ENCODE measurements at places on chromosomes 13 and 19.

DNA sequence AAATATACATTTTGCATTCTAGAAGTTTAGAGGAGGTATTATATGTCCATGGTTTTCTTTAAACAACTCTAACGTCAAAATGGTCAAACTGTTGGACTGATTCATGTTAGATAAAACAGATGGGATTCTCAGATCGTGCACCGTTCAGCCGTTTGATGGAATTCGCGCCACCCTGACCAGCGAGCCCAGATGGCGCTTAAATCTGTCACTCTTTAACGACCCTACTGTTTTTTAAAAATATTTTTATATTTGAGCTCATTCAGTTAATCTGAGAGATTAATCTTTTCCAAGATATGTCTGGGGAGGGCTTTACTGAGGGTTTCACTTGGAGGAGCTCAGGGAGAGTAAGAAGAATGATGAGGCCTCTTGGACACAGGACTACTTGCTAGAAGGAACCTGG, 164.4 kb downstream of the TM9SF2 start:
- DNase-seq: no peak

DNA sequence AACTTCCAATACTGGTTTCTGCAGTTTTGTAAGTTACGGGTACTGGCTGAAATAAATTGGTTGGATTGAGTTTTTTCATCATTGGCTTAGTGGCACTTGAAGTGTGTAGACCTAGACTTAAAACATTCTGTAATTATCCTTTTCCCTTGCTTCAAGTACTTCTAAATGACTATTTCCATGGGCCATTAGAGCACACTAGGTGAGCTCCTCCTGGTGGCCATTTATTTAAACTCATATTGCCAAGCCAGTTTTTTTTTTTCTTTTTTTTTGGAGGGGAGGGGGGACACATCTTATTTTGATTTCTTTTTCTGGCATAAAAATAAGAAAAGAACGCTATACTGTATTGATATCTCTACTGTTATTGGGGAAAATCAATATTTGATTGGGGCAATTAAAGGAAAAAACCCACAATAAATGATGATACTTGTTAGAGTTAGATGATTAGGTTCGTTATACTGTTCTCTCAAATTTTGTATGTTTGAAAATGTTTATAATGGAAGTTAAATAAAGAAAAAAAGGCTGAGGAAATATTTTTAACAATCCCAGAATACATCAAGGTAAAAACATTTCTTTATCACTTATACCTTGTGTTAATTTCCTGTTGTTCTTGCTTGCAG, 82.9 kb downstream of the PDS5B start:
- DNase-seq: peak; percentile 76

DNA sequence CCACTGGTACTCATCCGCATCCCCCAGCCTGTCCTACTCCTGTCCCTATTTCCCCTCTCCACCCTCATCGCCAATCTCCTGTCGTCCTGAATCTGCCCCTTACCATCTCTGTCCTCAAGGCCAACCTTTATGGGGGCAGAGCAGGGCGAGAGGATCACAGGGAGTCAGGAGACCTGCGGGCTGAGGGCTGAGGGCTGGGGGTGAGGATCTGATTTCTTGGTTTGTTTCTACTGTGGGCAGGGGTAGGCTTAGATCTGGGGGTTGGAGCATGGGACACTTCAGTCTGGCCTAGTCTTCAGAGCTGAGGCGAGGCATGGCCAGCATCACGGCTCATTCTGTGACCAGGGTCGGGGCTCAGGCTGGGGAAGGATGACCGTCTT, 16.5 kb upstream of the ERCC1 start:
- no peak for DNase-seq

GRCh38 chr13:74153316-74153715, 19.1 kb upstream of the KLF12 start:
- no peak for DNase-seq

DNA sequence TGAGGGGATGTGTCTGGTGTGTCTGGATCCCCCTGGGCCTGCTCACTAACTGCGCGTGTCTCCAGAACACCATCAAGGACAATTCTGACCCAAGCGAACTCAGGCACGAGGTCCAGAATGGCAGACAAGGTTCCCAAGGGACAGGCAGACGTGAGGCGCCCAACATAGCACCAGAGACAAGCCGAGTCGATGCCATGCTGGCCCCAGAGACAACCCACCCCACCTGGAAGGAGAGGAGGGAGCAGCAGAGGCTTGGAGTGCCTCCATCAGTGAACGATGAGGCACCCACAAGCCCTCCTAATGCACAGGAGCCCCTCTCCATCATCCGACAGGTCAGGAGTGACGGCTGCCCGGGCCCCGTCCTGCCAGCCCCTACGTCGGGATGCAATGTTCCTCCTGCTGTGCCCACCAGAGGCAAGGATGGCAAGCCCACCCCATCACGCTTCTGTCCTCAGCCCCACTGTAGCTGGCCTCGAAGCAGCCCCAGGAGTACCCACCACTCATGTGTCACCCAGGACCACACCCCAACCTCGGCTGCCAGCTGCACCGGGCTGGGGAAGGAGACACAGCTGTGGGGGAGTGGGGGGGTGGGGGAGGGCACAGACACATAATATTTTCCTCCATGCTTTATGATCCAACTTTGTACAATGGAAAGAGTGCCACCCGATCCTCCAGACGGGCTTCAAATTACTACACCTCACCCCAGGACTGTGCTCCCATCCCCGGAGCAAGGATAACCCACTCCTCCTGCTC, 11.8 kb downstream of the AP3D1 start:
- no peak for DNase-seq

GRCh38 chr13:28575200-28575599, 80.3 kb upstream of the FLT1 start:
- DNase-seq: no peak

- DNase-seq: no peak
Measured at GRCh38 chr13:76213423-76213904, 577.3 kb downstream of the LMO7 start.

DNA sequence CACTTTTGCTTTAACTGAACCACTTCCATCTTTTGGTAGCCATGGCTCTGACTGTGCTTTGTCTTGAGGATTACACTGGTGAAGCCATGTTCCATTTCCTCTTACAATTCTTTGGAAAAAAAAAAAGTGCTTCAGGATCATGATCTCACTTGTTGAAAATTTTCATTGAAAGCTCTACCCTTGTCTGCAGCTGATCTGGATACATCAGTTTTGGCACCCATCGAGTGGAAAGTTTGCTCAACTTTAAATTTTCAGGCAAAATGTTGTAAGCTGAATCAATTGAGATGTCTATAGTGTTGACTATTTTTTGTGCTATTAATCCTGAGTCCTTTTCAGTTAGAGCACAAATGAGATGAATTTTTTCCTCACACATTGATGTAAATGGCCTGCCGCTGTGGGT, 48.3 kb upstream of the RFXAP start:
- DNase-seq: no peak

GRCh38 chr13:98913741-98914140, 64.1 kb downstream of the DOCK9 start:
- DNase-seq: no peak

- peak; percentile 39 for DNase-seq
Measured at GRCh38 chr19:29121684-29122083, 91.3 kb downstream of the UQCRFS1 start.

- DNase-seq: no peak
Measured at GRCh38 chr13:77415253-77416071, 88.6 kb upstream of the MYCBP2 start.

- DNase-seq: peak; percentile 49
Measured at GRCh38 chr19:35845215-35846037, 6.9 kb downstream of the NPHS1 start.

GRCh38 chr19:56969759-56970178, 129.2 kb upstream of the PEG3 start:
- DNase-seq: no peak

- no peak for DNase-seq
Measured at GRCh38 chr13:59534806-59535205, 628.9 kb downstream of the DIAPH3 start.

DNA sequence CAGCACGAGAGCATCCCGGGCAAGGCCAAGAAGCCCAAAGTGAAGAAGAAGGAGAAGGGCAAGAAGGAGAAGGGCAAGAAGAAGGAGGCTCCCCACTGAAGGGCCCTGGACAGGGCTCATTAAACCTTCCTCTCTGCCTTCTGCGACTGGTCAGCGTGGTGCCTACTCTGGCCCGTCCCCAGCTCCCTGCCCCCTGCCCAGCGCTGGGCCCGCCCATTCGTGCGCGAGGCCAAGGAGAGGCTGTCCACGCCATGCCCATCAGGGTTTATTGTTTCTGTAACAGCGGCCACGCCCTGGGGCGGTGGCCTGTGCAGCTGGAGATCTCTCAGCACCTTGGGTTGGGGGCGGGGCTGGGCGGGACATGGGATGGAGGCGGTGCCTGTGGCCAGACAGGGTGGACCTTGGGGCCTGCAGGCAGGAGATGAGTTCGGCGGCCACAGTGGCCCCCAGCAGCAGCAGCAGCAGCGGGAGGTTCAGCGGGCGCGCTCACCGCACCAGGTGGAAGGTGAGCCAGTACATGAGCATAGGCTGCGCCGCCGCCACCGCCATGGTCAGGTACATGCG, 897 bp downstream of the C19orf33 start:
- DNase-seq: peak; percentile 96

- no peak for DNase-seq
Measured at GRCh38 chr19:16334411-16334810, 9.8 kb downstream of the KLF2 start.

GRCh38 chr13:67515895-67516294, 285.8 kb upstream of the PCDH9 start:
- no peak for DNase-seq

DNA sequence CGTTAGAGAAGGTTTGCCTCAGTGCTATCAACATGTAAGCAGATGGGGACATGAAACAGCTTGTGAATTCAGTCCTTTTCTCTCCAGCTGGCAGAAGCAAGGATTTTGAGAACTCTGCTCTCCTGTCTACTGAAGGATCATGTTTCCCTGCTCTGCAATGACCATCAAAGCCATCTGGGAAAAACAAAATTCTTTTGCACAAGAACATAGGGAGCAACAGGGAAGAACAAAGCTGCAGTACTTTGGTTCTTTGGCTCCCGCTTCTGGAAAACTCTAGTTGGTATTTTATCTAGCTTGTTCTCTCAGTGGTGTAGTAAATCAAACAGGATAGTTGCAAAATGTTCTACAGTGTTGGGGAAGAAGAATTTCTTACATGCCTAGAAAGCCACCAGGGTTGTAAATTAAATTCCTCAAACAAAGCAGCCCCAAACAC, 270.4 kb downstream of the ENOX1 start:
- DNase-seq: no peak

GRCh38 chr13:53142306-53142705, 113.7 kb downstream of the OLFM4 start:
- no peak for DNase-seq

DNA sequence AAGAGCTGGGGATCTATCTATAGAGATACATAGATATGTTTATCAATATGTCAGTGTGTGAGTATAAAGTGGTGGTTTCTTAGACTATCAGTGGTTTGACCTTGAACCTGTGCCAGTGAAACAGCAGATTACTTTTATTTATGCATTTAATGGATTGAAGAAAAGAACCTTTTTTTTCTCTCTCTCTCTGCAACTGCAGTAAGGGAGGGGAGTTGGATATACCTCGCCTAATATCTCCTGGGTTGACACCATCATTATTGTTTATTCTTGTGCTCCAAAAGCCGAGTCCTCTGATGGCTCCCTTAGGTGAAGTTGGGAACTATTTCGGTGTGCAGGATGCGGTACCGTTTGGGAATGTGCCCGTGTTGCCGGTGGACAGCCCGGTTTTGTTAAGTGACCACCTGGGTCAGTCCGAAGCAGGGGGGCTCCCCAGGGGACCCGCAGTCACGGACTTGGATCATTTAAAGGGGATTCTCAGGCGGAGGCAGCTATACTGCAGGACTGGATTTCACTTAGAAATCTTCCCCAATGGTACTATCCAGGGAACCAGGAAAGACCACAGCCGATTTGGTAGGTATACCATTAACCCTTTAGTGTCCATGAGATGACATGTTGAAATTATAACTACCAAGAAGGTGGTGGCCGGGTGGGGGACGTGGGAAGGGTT, 880 bp downstream of the FGF9 start:
- DNase-seq: peak; percentile 18

DNA sequence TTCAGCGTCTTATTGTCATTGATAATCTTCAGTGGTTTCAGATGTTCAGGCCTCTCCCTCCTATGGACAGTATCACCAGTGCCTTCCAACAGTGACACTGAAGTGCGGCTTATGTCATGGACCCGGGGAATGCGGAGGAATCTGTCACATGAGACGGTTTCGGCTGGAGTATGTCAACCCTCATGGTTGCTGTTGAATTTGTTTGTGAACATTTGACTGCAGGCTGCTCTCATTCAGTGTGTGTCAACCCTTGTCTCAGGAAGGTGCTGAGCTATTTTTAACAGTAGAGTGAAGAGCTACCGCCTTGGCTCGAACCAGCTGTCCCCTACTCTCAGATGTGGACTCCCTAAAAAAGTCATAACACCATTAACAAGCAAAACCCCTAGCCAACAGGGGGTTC, 138.8 kb upstream of the RNF113B start:
- DNase-seq: no peak

DNA sequence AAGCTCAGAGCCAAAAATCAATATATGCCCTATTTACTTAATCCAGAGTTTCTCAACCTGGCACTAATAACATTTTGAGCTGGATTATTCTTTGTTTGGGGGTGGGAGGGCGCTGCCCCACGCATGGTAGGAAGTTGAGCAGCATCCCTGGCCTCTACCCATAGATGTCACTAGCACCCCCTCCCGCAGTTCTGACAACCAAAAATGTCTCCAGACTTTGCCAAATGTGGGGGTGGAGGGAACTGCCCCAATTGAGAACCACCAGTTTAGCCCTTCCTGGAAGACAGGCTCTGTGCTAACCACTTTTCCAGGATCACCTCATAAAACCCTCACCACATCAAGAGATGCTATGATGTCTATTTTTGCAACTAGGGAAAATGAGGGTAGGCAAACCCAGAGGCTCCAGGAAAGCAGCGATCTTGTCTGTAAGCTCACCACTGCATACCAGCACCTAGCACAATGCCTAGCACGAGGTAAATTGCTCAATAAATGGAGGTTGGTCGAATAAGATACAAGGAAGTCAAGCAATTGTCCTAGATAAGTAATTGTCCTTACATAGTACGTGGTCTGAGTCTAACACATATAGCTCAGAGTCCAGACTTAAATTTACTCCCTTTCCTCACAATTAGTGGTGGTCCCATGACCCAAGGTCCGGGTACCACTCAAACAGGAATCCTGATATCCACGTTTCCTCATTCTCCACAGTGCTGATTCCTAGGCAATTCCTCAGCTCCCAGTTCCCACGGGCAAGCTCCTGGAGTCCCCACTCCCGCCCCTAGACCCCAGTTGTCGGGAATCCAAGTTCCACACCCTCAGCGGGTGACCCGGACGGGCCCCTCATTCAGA, 892 bp downstream of the TRIR start:
- DNase-seq: peak; percentile 52
